Activated CD4-positive, alpha-beta T cell treated with anti-CD3 and anti-CD28 coated beads for 1 hour (primary cell): ENCODE measurements at places on chromosomes 16 and 17.

- DNase-seq: no peak
Observed at GRCh38 chr17:79978548-79978855, 57.2 kb downstream of the TBC1D16 start.

DNA sequence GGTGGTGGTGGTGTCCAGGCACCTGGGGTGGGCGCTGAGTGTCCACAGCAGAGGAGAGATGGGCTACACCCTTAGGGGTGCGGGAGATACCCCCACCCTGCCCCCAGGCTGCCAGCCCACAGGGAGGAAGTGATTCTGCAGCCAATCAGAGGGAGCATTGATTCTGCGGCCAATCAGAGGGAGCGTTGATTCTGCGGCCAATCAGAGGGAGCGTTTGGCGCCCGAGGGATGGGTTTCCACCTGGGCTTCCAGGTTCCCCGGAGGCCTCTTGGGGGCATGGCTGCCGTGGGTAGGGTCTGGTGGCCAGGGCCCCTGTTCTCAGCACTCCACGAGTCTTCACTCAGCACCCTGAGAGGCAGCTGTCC lies 28.2 kb upstream of the ACSF3 start:
- DNase-seq: no peak

DNA sequence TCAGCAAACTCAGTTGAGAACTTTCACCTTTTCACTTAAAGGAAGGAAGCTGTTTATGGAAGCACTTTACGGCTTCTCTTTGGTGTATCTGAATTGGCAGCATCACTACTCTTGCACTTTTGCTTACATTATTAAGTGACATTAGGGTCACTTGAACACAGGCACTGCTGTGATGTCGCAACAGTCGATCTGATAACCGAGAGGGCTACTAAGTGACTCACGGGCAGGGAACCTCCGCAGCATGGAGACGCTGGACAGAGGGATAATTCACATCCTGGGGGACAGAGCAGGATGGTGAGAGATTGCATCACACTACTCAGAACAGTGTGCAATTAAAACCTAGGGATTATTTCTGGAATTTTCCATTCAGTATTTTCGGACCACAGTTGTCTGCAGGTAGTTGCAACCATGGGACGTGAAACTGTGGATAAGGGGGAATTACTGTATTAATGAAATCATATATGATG lies 56.5 kb downstream of the DNAH2 start:
- DNase-seq: no peak

GRCh38 chr17:51217946-51218345 lies 41.9 kb downstream of the MBTD1 start:
- no peak for DNase-seq

DNA sequence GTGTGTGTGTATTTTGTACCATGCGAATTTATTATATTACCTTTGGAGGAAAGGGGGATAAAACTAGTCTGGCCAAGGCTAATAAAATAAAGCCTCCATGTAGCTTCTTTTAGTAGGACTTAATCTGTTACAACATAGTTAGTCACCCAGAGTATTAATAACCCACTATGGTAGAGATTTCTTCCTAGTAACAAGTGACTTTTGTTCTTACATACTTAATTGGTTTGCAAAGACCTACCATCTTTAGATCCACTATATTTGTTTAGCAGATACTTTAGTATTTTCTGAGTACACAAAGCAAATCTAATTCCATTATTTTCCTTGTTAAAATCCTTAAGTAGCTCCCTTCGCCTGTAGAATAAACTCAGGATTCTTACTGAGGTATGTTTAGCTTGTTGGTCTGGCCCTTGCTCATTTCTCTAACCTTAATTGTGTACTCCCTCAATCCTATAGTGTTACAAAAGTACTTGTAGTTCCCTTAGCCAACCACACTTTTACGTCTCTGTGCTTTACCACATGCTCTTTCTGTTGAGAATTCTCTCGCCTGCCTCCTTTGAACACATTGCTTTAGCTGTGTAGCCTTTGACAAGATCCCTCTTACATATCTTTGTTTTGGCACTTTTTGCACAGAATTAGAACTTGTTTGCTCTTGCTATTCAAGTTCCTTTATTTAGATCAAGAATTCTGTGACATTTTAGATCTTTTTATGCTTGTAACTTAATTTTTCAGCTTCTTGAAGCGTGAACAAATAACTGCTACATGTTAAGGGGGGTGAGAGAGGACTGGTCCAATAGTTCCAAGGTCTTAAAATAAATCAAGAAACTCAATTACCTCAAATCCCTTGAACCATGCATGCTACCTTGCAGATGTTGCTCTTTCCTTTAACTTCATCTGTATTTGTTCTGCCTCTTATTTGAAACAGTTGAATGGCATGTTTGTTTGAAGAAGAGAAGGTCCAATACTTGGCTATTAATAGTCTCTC lies 23.8 kb downstream of the CLTC start:
- DNase-seq: no peak

DNA sequence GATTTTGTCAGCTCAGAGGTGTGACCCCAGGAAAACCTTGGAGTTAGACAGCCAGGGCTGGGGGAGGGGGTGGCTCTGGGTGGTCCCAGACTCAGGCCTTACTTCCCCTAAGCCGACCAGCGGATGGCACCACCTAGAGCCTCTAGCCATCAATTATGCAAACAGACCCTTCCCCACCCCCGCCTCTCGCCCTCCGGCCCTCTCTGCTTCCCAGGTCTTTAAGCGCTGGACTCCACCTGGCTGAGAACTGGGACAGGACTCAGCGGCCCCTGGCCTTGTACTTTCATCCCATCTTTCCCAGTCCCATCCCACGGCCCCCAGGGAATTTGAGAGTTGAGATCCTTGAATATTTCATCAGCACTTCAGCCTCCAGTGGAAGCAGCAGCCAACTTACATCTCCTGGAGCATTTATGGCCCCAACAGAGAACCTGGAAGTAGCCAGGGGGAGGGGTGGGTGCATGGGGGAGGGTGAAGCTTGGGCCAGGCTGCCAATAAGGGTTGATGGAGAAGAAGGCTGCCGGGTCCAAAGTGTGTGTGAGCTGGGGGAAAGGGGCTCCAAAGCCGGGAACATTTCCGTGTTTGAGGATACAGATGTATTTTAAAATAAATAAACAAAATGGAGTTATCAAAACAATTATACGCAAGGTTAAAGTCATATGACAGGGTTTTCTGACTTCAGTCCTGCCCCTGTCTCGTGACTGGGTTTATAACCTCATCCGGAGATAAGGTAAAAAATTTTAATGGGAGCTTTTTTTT lies 7.5 kb upstream of the JUP start:
- DNase-seq: no peak

- DNase-seq: peak; percentile 63
Observed at GRCh38 chr16:89289428-89290395, 72.2 kb downstream of the ZNF778 start.

- no peak for DNase-seq
Observed at GRCh38 chr17:27741361-27741861, 58.9 kb downstream of the NOS2 start.

- DNase-seq: peak; percentile 42
Observed at GRCh38 chr16:1983544-1984346, at the start of gene GFER. Gene GFER, plus strand, starts transcription at chr16:1984193. Its CDS starts 26 bp downstream, at chr16:1984219.

- DNase-seq: no peak
Observed at GRCh38 chr17:8609910-8610309, 20.6 kb downstream of the MYH10 start.

DNA sequence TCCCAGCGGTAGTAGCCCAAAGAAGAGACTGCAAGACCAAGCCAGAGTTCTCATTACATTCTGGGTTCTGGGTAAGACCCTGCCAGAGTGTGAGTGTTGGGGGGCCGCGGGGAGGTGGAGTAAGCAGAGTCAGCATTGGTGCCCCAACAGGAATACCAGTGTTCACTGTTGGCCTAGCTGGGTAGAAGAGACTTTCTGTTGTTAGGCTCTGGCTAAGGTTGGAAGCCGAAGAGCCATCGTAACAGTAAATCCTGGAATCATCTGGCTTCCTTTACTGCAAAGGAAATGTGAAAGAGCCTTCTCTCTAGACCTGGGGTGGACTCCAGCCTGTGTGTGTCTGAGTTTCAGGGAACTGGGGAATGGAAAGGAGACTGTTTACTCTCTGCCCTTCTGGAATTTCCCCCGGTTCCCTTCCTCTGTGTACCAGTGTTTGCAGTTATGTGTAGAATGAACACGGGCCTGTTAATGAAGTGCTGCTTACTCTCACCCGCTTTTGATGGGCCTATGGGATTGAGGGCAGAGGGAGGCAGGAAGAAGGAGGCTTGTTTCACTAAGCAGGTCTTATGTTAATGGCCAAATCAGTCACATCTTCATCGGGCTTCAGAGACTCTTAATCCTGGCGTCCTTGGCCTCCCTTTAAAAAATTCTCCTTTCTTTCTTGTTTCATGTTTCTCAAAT lies 68.5 kb downstream of the WWP2 start:
- DNase-seq: no peak

DNA sequence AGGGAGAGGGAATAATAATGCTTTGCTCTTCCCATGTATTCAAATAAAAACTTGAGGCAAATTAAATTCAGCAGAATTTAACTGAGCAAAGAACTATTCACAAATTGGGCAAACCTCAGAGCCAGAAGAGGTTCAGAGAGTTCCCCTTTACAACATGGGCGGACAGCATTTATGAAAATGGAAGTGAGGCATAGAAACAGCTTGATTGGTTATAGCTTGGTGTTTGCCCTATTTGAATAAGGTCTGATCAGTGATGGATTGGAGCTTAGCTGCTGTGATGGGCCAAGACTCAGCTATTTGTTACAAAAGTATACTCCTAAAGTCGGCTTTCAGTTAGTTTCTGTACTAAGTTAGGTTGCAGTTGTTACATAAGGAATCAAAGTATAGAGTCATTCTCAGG lies 63.0 kb downstream of the TMEM100 start:
- DNase-seq: no peak

DNA sequence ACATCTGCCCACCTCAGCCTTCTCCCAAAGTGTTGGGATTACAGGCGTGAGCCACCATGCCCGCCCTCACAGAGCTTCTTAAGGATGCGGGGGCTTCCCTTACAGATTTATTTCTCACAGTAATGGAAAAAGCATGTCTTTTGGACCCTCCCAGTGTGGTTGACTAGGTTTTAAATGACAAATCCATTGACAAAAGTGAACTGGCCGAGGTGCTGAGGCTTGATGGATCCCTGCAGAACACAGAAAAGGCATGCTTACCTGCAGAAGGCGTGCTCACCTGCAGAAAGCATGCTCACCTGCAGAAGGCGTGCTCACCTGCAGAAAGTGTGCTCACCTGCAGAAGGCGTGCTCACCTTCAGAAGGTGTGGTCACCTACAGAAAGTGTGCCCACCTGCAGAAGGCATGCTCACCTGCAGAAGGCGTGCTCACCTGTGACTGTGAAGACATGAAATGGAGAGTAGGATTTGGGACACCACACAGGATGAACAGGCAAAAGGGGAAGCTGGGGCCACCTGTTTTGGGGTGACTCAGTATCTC lies 15.1 kb upstream of the BBS2 start:
- no peak for DNase-seq

- DNase-seq: no peak
Observed at GRCh38 chr17:65065906-65066305, 9.4 kb upstream of the GNA13 start.

- no peak for DNase-seq
Observed at GRCh38 chr17:77258638-77259037, 117.9 kb downstream of the SEC14L1 start.

DNA sequence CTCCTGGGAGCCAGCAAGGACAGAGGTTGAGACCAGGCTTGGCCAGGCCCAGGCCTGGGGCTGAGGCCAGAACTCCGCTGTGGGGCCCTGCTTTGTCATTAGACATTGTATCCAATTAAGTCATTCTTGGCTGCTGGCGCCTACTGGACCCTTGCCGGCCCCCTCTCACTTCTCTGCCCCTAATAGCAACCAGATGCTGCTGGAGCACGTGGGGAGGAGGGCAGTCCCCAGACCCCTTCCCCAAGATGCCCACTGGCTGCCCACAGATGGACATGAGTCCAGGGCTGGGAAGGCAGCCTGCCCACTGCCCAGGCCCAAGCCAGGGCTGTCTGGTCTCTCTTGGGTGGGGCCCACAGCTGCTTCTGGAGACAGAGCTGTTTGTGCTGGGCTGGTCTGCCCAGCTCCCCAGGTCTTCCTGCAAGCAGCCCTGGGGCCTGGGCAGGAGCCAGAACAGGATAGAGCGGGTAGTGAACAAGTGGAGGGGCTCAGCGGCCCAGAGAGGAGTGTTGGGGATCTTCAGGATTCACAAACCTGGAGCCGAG lies 7.8 kb downstream of the PLXDC1 start:
- DNase-seq: no peak

DNA sequence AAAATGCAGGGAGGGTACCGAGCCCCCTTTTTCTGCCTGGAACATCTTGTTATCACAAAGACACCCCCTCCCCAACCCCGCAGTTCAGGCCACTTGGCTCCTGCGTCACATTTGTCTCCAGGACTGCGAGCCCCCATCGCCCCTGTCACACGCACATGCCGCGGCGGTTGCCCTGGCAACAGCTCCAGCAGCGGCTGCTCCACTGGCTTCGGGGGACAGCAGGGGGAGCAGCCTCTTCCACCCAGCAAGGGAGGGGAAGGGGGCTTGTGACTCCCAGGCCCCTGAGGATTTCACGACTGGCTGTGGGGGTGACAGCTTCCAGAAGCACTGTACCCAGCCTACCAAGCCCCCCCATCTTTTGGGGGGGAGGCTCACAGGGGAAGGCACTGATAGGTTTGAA lies 2.6 kb downstream of the BAIAP3 start:
- no peak for DNase-seq

DNA sequence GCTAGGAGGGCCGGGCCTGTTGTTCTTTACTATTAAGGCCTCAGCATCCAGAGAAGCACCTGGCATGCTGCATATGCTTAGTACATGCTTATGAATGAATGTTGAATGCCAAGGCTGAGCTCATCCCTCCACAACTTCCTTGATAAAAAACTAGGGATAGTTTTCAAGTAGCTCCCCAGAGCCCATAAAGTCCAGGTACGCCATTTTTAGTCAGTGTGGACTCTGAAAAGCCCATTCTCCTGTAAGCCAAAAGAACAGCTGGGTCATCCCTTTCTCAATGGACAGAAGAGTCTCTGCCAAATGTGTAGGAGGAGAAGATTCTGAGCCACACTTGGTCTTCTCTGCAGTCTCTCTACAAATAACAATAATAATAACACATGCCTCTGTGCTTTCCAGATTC lies 8.9 kb upstream of the ITGB3 start:
- no peak for DNase-seq

DNA sequence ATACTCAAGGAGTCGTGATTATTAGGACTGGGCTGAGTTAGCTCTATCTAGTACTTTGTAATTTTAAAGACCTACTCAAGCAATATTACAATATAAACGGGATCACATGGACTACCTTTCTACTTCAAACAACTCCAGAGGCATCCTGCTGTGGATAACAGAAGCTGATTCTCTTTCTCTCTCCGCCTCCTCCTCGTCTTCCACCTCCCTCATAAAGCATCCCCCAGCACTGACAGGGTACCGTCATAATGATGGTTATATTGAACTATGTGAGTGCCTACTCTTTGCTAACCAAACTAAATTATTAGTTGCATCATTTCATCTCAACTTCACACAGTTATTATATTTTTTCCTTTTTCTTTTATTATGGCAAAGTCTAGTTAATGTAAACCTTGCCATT lies 165.4 kb upstream of the FOXF1 start:
- no peak for DNase-seq

- no peak for DNase-seq
Observed at GRCh38 chr17:51155416-51155815, 2.1 kb downstream of the NME1 start.

- no peak for DNase-seq
Observed at GRCh38 chr17:60501589-60501988, 24.5 kb downstream of the APPBP2 start.
